ENCODE measurements at places on chromosomes 3 and 15.

- DNase-seq = no peak
Observed at GRCh38 chr3:68057637-68058320, 403.4 kb upstream of the SUCLG2 start.

- no peak for DNase-seq
Observed at GRCh38 chr3:149603126-149604074, 54.4 kb downstream of the WWTR1 start.

DNA sequence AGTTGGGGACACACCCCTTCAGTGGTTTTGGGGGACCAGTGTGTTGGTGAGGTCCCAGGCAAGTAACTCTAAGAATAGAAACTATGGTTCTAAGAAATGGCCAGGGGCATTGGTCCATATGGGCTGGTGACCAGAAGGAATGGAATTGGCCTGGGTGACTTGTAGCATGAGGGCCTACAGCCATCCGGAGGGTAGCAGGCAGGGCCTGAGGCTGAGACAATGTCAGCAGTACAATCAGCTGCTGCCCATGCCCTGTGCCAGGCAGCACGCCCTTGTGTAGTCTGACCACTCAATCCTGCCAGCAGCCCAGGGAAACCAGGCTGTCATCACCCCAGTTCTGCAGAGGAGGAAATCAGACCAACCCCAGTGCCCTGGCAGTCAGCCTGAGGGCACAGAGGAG, 100.6 kb downstream of the DNAJB8 start:
- DNase-seq = no peak

DNA sequence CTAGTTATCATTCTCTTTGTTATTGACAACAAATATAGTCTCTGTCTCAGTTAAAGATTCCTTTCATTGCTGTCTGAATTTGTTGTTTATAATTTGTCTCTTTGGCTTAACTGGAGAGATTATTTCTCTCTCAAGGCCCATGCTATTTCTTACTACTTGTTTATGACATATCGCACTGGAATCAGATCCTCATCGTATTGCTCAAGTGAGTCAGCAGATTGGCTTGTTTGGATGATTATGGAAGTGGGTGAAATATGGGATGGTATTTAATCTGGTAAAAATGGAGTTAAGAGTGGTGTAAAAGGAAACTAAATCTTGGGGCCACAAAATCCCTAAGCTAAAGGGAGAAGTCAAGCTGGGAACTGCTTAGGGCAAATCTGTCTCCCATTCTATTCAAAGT, 613.1 kb downstream of the SI start:
- DNase-seq = no peak
